ENCODE measurements at places on chromosomes 12 and 14.

DNA sequence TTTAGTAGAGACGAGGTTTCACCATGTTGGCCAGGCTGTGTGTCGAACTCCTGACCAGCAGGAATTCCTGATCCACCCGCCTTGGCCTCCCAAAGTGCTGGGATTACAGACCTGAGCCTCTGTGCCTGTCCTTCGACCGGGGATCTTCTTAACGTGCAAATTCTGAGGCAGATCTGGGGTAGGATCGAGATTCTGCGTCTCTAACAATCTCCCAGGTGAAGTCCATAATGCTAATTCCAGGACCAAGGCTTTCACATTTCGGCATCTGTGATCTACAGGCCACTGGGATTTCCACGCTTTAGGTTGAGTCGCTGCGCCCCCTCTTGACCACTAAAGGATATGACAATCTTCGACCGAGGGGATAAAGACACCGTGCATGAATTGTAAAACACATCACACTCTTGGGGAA, 24.8 kb downstream of the FOS start:
- peak; percentile 64 for DNase-seq

DNA sequence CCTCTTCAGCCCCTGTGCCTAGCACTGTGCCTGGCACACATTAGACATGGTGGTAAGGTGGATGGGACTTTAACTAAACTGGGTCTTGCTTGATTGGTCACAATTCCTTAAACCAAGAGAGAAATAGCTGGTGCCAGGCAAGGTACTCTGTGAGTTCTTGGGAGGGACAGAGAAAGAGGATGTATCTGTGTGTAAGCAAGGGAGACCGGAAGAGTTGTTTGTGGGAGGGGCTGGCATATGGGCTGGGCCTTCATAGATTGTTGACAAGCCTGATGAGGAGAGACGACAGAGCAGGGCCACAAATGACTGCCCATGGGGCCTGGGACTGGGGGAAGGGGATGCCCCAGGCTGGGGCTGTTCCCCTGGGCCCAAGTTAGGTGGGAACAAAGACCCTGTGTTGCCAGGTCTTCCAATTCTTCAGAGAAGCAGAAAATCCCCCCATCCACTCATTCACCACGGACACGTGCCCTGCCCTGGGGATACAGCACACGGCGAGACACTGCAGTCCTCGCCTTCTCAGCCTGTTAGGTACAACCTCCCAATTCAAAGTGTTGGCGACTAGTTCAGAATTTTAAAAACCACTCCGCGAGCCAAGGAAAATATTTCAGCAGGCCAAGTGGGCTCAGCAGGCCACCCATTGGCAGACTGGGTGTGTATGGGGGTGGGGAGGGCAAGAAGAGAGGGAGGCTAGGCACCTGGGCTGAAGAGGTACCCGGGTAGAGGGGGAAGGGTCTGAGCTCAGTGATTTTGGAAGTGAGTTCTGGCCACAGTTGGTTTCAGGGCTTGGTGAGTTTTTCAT, 11.4 kb upstream of the CYP46A1 start:
- DNase-seq = no peak

- DNase-seq = no peak
These were observed 31.0 kb upstream of the GALNT9 start for GRCh38 chr12:132360410-132360809.

GRCh38 chr14:96586056-96586455, 83.9 kb downstream of the PAPOLA start:
- no peak for DNase-seq

Measured in D721Med (cell line).